WTC11 (cell line): ENCODE measurements at places on chromosomes 5 and 9. TPM values are rescaled to one million over a fixed set of nuclear protein-coding genes. Genes with fewer than 3 reads are reported as not detected.

Gene GRM6
- 0.05 to 0.33 TPM in 2 of 3 replicates, not detected in the other for total RNA-seq

Gene PCDHGA5
- 2.0 to 2.5 TPM (median 2.4 TPM) in 3 replicates for total RNA-seq

Gene CCNJL
- 27.9 to 31.3 TPM (median 28.6 TPM) in 3 replicates for total RNA-seq

Gene ARAP3
- 51.2 to 60.4 TPM (median 53.4 TPM) in 3 replicates for total RNA-seq

Gene DMRT3
- total RNA-seq: not detected in 3 replicates

Gene SMIM32
- total RNA-seq: 0.18 to 0.37 TPM in 2 of 3 replicates, not detected in the other

Gene GNA14
- 20.4 to 26.7 TPM (median 21.0 TPM) in 3 replicates for total RNA-seq

Gene FGF1
- 0.21 to 0.55 TPM in 2 of 3 replicates, not detected in the other for total RNA-seq

Gene BHMT
- 1.1 to 1.2 TPM (median 1.1 TPM) in 3 replicates for total RNA-seq

Gene TMEM203
- 46.7 to 50.6 TPM (median 47.4 TPM) in 3 replicates for total RNA-seq

Gene C9orf72
- total RNA-seq: 21.5 to 23.1 TPM (median 21.5 TPM) in 3 replicates

DNA sequence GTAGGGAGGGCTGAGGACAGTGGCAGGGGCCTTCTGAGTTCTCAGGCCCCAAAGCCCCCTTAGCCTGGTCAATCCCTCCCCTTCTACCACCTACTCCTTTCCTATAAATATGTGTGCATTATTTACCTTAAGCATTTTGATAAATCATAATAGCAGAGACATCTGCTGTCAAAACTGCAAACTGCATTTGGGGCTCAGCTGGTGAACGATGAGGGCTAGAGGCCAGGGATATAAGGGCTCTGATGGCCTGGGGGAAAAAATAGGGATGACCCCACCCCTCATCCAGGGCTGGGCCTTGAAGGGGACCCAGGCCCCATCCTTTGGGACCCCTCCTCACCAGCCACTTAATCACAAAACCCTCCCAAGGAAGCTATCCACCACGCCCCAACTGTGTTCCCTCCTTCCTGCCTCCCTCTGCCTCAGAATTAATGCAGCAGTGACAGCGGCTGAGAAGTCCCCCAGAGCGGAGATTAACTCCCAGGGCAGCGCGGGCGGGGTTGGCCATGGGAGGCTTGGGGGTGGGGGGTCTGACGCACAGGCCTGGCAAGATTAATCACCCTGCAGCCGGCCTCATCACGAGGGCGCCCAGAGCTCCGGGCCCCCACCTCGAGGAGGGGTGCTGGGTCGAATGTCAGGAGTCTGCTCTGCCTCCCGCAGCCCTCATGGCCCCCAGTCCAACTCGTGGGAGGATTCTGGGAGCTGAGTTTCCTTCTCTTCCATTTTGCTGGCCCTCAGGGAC lies 42.1 kb downstream of the CXXC5 start:
- no peak for DNase-seq

- DNase-seq: no peak
These were observed 196.3 kb downstream of the MEF2C start for GRCh38 chr5:88686726-88687125.

DNA sequence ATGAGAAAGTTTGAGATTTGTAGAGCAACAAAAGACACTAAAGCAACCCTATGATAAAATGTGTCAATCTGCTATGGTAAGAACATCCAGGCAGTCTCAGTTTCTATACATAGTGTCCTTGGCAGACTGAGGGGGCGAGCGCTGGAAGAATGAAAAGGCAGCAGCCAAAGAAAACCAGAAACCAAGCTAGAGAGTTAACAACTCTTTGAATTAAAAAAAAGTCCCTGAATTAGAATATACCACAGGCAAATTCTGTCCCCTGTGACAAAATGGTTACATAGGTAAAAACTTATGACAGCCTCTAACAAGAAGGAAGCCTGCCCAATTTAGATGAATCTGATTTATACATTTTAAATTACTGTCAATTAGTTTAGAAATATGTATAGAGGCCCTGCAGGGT lies 106.7 kb downstream of the OXCT1 start:
- no peak for DNase-seq

- no peak for DNase-seq
These were observed 3.1 kb downstream of the ANXA2R start for GRCh38 chr5:43036856-43037635.

GRCh38 chr9:136656795-136657611 lies 5.7 kb upstream of the EGFL7 start:
- no peak for DNase-seq

- DNase-seq: no peak
These were observed 139.0 kb downstream of the RFX3 start for GRCh38 chr9:3386753-3387152.

DNA sequence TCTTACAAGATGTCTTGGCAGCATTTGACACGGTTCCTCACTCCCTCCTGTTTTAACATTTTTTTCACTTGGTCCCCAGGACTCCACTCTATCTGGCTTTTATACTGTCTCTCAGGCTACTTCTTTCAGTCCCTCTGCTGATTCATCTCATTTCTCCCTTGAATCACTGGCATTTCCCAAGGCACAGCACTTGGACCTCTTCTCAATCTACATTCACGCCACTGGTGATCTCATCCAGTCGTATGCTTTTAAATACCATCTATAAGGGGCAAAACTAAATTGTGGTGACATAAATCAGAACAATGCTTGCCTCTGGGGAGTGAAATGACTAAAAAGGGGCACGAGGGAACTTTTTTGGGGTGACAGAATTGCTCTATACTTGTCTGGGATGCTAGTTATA lies 47.1 kb downstream of the MAPKAP1 start:
- DNase-seq: no peak

DNA sequence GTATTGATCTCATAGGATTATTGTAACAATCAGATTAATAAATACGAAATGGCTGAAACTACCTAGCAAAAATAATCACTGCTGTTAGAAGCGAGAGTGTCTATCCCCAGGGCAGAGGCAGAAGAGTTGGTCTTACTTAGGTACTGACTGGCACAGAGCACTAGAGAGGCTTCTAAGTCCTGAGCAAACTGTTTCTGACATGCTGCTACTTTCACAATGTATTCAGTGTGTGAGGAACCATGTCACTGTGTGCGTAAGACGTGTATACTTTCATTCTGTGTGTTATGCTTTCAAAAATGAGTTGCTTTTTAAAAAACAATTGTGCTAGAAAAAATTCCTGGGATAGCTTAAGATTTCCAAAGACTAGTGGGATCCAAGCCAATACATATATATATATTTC lies 5.5 kb upstream of the KLHL9 start:
- DNase-seq: no peak

GRCh38 chr5:137627293-137627692 lies 108.6 kb downstream of the KLHL3 start:
- DNase-seq: no peak

DNA sequence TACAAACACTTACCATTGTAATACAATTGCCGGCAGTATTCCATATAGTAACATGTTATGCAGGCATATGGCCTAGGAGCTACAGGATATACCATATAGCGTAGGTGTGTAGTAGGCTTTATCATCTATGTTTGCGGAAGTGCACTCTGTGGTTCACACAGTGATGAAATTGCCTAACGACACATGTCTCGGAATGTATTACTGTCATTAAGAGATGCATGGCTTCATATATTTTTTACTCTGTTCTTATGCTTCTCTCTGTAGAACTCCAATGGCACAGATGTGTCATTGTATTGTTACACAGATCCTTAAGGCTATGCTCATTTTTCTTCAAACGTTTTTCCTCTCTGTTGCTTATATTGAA lies 19.2 kb upstream of the ANKRD18A start:
- no peak for DNase-seq

DNA sequence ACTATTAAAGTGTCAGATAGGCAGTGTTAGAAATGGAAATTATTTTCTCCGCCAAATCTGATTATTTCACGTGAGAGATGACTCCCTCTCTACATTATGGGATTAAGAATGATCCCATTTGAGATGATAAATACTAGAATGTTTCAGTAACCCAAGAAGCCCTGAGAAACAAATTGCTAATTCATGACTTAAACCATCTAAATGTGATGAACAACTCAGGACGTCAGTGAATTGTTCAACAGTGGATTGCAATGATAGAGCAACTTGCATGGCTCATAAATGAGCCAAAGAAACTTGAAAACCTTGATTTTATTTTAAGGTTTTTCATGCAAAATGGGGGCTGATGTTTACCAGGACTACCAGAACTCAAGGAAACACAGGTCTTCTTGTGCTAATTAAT lies 350.5 kb upstream of the WWC1 start:
- no peak for DNase-seq

GRCh38 chr5:91998774-91999173 lies 615.7 kb upstream of the ARRDC3 start:
- peak; percentile 9 for DNase-seq

DNA sequence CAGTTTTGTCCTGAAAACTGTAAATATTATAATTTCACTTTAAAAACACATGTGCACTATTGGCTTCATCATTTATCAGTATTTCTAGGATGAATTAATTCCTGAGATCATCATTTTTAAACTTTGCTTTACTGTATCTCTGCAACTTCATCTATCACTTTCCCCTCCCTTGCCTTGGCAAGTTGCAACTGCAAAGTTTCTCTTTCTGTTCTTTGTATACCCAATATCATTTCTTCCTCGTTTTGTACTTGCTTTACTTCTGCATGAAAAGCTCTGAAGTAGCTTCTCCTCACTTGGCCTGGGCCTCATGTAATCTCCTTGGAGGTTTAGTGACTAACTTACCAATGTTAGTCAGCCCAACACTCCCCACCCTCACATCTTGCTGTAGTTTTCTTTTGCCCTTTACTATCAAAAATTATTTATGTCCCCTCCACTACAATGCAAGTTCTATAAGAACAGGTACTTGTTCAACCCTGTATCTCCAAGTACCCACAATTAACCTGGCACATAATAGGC lies 12.8 kb downstream of the C5orf63 start:
- no peak for DNase-seq

GRCh38 chr5:171342362-171343111 lies 33.5 kb downstream of the TLX3 start:
- DNase-seq: peak; percentile 44

DNA sequence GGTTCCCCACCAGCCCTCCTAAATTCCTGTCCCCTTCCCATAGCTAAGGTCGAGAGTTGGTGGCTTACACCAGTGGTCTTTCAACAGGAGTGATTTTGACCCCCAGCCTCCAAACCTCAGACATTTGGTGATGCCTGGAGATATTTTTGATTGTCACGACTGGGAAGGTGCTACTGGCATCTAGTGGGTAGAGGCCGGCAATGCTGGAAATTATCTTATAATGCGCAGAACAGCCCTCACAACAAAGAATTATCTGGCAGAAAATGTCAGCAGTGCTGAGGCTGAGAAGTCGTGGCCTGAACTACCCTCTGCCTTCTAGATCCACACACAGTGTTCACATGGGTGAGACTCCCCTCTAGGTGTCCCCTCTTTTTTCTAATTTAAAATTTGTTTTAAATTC lies 69.6 kb downstream of the IL31RA start:
- DNase-seq: no peak

DNA sequence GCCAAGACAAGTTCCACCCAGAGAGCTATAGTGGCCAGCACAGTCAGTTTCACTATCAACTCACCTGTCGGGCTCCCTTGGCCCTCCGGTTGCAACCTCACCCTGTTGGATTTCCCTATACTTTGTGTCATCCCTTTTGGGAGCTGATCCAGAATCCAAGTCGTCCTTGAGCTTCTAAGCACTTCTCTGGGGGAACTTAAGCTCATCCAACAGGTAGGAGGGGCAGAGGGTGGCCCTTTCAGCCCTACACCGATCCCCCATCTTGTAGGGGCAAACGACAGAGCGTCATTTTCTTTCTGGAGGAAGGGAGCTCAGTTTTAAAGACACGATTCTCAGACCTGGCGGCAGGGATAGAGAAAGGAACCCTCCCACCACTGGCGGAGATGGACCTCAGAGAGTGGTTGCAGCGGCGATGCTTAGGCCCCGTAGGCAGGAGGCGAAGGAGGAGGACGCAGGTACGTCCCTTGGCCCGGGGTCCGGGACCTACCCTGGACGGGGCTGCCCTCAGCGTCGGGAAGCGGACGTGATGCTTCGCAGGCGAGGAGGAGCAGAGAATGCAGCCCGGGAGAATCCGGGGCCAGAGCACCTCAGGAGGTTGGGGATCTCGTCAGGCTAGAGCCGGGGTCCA lies 519 bp downstream of the ZER1 start:
- no peak for DNase-seq

- DNase-seq: no peak
These were observed 730.0 kb downstream of the MAT2B start for GRCh38 chr5:164235300-164235891.

- DNase-seq: no peak
These were observed 383.9 kb downstream of the SH3GL2 start for GRCh38 chr9:17962747-17963146.

DNA sequence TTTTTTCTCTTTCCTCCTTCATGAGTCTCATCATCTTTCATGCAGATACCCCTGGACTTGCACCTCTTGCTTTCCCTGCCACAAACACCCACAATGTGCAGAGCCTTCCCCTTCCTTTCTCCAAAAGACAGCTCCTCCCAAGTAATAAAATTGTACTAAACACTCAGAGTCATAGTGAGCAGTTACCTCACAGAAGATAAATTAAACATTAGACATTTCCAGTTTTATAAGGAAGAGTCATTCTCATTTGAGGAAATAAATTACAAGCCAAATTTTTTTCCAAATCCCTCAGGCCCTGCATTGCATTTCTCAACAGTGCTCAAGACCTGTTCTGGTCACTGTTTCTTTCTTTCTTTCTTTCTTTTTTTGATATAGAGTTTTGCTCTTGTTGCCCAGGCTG lies 131.5 kb downstream of the ATPSCKMT start:
- DNase-seq: no peak

DNA sequence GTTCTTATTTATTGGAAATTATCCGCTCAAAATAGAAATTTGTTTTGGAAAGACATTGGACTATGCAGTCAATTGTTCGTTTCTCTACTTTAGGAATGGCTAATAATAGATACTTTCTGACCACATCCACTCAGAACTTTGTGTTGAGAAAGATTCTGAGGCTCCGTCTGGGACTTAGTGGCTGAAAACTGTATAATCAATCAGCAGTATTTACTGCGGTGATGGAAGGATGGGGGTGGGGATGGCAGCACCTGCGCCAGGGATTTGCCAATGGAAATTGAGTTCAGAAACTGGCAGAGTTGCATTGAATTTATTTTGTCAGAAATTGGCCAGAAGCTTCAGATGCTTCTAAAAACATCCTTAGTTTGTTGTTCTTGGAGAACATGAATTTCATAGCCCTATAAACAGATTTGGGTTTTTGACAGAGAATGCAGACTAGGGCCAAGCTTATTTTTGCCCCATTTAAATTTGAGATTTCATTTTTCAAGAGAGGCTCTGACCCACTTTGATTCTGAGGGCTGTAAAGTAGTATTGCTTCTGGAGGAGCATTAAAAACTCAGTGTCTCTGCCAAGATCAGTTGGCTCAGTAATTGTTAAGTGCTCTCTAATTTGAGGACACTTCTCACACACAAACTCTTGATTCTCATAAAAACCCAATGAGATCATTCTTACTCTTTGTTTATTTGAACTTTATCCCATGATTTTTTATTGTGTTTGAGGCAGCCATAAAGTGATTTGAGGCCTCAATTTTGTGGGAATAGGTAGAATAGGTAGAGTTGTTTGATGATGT lies 215.1 kb downstream of the CD180 start:
- DNase-seq: no peak

- no peak for DNase-seq
These were observed 789 bp downstream of the DOK3 start for GRCh38 chr5:177508837-177509236.
